HCT116 (cell line): ENCODE measurements at places on chromosomes 2 and 18. TPM values are rescaled to one million over a fixed set of nuclear protein-coding genes. Genes with fewer than 3 reads are reported as not detected.

- no peak for DNase-seq
- no peak overlapping the region for H3K27ac ChIP-seq
- H3K36me3 ChIP-seq: no peaks in the 10 kb centered on the region
- peaks cover 8% of the 10 kb centered on the region; the same call in 1 of the 2 replicates for H3K4me1 ChIP-seq
Measured at GRCh38 chr2:173978447-173978846, 13.3 kb upstream of the SP3 start.

- no peak for DNase-seq
- peaks cover 12% of the 10 kb centered on the region; the same call in 1 of the 2 replicates for H3K27me3 ChIP-seq
- no peak overlapping the region for H3K4me3 ChIP-seq
- H3K36me3 ChIP-seq: no peaks in the 10 kb centered on the region
Measured at GRCh38 chr2:30231996-30232800, 864 bp downstream of the LBH start.

UGT1A5 gene
- total RNA-seq: not detected

ITGB1BP1 gene
- total RNA-seq: 86.9 TPM
